Colonic mucosa (tissue), 4 donors: ENCODE measurements at places on chromosomes 6 and 20. TPM values are rescaled to one million over a fixed set of nuclear protein-coding genes. Genes with fewer than 3 reads are reported as not detected.

C20orf144 gene
- total RNA-seq: 0.30 TPM

TTBK1 gene
- total RNA-seq: 1.0 TPM

C4B gene
- 19.4 TPM for total RNA-seq

PMEPA1 gene
- total RNA-seq: 26.1 TPM

ADTRP gene
- 56.6 TPM for total RNA-seq

NKAIN2 gene
- total RNA-seq: 0.21 TPM

FAM83B gene
- 62.8 TPM for total RNA-seq

CDC5L gene
- 20.8 TPM for total RNA-seq

CALHM4 gene
- not detected for total RNA-seq
